ENCODE measurements at places on chromosomes 12 and 14.

GRCh38 chr12:27455589-27455988 is 9.1 kb downstream of the SMCO2 start:
- DNase-seq, result no peak

DNA sequence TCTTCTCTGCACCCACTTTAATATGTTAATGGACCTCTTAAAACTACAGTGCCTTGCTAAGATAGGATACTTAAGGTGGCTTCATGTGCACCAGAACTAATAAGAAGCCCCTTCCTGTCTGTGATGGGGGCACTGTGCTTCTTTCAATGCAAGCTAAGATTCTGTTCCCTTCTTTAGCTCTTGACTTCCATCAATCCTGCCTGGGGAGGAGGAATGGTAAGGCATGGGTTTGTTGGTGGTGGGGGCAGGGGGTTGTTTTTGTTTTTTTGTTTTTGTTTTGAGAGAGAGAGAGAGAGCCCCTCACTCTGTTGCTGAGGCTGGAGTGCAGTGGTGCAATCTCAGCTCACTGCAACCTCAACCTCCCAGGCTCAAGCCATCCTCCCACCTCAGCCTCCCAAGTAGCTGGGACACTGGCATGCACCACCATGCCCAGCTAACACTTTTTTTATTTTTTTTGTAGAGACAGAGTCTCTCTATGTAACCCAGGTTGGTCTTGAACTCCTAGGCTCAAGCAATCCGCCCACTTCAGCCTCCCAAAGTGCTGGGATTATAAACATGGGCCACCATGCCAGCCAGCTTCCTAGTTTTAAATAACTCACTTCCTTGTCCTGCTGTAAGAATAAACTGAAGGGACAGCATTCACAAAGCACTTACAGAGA is 4.5 kb upstream of the KRT3 start:
- no peak for DNase-seq

GRCh38 chr12:127888943-127889719 is 377.8 kb upstream of the TMEM132C start:
- peak; percentile 5 for DNase-seq

- no peak for DNase-seq
Observed at GRCh38 chr12:125688881-125689280, 623.6 kb downstream of the AACS start.

GRCh38 chr14:77988970-77989369 is 181.2 kb upstream of the NRXN3 start:
- DNase-seq, result no peak

GRCh38 chr12:41684997-41685396 is 459.7 kb downstream of the GXYLT1 start:
- DNase-seq, result no peak

DNA sequence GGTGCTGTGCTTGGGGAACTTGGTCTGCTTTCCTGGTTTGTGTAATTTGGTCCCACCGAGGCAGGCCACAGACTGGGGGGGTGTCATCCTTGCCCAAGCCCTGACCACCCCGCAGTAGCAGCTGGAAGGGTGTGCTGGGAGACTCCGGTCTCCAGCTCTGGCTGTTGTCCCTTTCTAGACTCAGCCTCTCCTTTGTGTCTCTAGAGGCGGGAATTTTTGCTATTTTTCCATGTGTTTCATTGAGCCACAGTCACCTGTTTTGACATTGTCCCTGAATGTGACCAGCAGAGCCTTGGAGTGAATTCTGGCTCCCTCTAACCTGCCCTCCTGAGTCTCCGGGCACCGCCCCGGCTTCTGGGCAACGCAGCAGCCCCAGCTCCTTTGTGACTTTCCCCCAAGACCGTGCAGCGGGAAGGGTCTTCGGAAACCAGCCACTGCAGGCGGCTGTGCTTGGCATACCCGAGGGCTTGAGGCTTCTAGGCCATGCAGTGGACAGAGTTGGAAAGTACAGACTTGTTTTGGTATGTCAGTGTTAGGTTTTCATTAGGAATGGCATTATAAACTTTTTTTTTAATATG is 98.6 kb downstream of the TNFAIP2 start:
- DNase-seq, result no peak

DNA sequence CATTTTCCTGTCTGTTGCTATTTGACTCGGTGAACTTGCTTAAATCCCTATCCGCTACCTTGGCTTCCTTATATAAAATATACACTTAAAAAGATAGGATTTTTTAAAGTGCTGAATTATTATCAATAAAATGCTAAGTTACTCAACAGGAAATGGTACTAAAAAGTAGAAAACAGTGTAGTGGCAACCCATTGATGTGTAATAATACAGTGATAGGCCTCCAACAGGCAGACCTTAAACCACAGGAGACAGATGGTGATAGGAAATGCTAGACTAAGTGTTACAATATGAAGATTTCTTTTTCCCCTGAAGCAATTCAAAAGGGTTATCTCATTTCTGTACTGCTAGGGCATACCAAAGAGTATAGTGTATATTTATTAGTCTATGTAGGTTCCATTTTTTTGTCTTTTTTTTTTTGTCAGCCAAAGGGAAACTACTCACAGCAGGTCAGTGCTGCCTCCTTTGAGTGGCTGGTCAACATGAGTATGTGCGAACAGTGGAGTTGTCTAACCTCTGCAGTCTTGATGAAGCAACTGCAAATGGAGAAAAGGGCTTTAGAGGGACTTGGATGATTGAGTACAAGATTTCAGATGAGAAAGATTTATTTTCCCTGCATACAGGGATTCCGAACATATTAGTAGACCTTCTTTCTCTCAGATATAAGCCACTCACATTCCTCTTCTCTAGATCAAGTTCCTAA is 183.8 kb downstream of the ACSS3 start:
- no peak for DNase-seq

- no peak for DNase-seq
Observed at GRCh38 chr14:59253527-59253926, 65.1 kb downstream of the DAAM1 start.

GRCh38 chr12:6644903-6645302 is 2.3 kb downstream of the ACRBP start:
- no peak for DNase-seq

DNA sequence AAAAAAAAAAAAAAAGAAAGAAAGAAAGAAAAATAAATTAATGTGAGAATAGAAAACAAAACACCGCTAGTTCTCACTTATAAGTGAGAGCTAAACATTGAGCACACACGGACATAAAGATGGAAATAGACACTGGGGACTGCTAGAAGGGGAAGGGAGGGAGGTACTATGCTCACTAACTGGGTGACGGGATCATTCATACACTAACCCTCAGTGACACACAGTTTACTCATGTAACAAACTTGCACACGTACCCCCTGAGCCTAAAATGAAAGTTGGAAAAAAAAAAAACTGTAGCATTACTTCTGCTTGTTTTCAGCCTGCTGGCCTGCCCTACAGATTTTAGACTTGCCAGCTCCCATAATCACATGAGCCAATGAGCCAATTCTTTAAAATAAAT is 10.5 kb upstream of the PRMT5 start:
- DNase-seq, result no peak

GRCh38 chr12:107369679-107370078 is 276.3 kb upstream of the CRY1 start:
- DNase-seq, result no peak

- no peak for DNase-seq
Observed at GRCh38 chr12:62618930-62619329, 152.3 kb downstream of the MON2 start.

DNA sequence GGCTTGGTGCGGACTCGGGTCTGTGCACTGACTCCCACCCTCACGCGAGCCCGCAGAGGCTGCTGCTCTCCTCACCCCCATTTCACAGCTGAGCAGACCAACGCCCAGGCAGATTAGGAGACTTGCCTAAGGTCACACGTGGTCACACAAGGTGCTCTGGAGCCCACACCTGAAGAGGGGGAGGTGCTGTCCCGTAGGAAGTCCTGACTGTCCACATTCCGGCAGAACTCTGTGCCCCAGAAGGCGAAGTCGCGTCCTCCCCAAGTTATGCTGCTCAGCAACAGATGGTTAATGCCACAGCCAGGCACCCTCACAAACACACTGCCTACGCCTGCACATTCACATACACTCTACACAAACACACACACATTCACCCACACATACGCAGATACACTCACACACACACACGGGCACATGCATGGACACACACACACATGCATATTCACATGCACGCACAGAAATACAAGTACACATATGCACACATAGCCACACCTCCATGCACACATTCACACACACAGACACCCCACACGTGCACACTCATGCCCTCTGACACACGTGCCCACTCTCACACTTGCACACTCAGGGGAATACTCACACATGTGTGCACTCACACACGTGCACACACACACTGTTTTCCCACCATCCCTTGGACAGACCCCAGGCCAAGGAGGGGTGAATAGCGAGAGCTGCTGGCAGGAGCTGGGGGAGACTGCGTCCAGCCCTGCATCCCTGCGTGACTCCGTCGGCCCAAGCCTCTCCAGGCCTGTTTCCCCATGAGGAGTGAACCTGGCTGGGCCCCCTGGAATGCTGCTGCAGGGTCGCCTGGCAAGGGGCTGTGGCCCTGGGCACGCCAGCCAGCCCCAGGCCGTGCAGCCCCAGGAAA is 4.1 kb downstream of the C14orf180 start:
- DNase-seq, result no peak

DNA sequence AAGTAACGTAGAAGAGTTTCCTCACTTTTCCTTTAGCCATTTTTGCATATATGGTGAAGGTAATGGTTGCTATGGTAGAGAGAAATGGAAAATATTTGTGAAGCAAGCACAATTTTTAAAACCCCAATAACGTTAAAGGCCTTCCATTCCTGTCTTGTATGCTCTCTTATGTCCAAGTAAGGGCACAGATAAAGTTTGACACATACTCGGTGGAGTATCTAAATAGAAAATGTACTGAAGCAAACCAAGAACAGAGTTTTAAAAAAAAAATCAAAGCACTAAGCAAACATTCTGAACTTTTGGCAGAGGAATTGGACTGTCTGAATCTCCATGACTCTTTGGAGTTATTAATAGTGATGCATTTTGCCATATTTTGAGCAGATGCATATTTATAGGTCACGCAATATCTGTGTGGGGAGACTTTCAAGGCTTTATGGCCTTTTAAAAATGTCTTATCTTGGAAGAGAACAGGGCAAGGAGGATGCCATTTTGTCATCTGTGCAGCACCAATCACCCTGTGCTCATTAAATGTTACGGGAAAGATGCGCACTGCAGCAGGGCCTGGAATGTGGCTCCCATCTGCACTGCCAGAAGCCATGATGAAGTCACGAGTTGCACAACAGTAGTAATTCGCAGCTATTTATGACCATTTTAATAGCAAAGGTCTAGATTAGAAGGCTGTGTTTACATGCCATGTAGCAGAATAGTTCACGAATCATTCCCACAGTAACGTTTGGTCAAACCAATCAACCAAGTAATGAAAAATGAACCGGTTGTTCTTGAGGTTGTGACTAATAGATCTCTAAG is 23.3 kb upstream of the AMIGO2 start:
- no peak for DNase-seq

- no peak for DNase-seq
Observed at GRCh38 chr14:105064721-105065143, 498 bp downstream of the GPR132 start.

- DNase-seq, result no peak
Observed at GRCh38 chr12:15208140-15208539, 13.1 kb downstream of the RERG start.

DNA sequence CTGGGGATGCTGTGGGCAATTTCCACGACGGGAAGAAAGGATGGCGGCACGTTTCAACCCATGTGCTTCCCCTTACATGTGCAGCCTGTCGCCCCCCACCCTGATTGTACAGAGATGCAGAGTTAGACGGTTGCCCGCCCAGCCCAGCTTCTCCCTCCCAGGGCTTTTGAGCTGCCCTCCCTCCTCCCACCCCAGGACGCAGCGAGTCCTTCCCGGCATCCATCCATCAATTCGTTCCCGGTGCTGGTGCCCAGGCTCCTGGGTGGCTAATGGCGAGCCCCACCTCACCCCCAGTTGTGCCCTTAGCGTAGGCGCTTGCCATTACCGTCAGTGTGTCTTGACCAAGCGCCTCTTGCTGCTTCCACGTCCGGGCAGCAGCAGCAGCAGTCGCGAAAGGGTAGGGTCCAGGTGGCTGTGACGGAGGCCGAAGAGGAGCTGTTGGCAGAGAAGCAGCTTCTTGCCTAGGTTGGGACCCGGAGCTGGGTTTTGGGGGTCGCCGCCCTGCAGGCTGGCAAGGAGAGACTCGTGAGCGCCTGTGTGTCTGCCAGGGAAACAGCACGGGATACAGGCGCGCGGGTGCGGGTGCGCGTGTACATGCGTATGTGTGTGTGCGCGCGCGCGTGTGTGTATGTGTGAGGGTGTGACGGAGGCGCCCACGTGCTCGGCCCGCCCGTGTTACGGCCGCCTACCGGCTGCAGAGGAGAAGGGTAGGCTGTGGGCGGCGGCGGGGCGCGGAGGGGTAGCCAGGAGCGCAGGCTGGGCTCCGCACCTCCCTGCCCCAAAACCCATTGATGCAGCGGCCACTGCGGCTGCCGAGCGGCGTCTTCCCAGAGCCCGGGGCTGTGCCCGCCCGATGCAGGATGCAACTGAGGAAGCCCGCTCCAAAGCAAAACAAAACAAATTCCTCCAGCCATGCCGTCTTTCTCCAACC is at the start of gene SLC6A15:
TSS of gene SLC6A15 (minus strand) at position 602 of the 931 bp plus-strand sequence. CDS start 20,679 bp downstream, outside the sequence.
- DNase-seq, result peak; percentile 36

DNA sequence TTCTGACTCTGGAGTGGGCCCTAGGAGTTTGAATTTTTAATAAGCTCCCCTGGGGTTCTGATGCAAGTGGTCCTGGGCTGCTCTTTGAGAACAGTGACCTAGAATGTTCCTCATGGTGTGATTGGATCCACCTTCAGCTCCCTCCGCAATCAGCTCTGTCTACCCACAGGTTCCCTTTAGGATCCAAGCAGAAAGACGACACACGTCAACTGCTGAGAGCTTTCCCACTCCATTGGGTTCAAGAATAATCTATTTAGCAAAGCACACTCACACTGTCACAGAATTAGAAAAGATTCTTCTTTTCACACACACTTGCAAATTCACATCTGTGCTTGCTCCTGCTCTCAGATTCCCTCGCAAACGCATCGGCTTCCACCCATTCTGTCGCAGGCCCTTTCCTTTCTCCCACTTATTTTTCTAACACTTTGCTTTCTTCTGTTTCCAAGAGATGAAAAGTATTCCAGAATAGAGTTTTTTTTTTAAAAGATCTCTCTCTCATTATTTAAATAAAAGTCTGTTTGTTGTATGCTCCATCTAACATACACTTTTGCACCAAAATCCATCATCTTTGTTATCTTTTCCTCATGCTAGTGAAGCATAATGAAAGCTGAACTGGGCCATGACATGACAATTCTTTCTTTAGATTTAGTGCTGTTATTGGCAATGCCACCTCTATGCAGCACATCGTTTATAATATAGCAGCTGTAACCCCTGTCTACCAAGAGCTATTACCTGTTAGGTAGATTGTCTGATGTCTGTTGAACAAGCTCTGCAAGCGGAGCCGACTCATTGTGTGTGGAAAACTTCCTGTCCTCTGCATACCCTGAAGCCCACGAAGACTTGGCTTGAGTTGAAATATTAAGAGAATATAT is 73.1 kb downstream of the CACNA1C start:
- DNase-seq, result no peak
